ENCODE measurements at places on chromosomes 3 and 15. TPM values are rescaled to one million over a fixed set of nuclear protein-coding genes. Genes with fewer than 3 reads are reported as not detected.

IFT122 gene
- 23.6 TPM for total RNA-seq

CISH gene
- 3.9 TPM for total RNA-seq

NEK4 gene
- total RNA-seq, result 14.9 TPM

FETUB gene
- 0.04 TPM for total RNA-seq

KBTBD8 gene
- 3.2 TPM for total RNA-seq

UMPS gene
- total RNA-seq, result 20.5 TPM

CD276 gene
- total RNA-seq, result 48.3 TPM
